ENCODE measurements at places on chromosomes 12 and 14.

DNA sequence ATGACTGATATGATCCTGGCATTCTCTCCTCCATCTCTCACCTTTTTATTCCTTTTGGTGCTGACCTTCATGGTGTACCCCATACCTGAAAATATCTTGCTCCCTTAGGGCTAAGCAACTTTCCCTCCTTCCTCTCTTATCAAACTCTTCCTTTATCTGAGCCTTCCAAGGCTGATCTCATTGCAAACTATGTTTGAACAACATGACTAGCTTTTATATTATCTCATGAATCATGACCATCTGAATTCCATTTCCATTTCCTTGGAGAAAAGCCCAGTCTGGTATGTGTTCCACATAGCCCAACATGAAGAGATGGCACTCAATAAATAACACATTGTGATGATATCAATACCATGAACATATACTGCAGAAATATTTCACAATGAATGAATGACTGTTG lies 111.6 kb downstream of the TSPAN8 start:
- DNase-seq = no peak

DNA sequence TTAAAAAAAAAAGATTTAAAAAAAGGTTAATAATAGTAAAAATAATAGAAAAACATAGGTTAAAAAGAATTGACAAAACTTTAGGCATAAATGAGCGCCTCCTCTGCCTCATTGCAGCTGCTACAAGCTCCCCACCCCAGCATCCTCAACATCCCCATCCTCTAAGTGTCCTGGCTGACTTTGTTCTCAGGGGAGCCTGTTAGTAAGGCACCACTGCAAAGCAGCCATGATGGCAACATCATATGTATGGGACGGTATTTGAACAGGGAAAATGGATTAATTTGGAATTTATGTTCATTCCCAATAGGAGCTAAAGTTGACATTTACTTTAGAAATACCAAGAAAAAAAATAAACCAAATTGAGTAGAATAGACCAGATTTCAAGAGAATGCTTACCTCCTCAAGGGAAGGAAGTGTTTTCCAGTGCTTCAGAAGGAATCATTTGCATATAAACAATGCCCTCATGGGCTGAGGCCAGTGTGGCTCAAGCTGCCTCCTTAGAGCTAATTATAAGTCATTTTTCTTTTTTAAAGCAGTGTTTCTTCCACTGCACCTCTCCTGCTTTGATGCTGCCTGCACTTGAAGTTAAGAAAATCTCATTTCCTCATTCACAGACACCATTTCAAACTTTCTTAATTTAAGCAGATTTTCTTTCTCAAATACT lies 59.6 kb downstream of the DACT1 start:
- DNase-seq = no peak

GRCh38 chr12:72133497-72134055 lies 138.6 kb upstream of the TRHDE start:
- no peak for DNase-seq

DNA sequence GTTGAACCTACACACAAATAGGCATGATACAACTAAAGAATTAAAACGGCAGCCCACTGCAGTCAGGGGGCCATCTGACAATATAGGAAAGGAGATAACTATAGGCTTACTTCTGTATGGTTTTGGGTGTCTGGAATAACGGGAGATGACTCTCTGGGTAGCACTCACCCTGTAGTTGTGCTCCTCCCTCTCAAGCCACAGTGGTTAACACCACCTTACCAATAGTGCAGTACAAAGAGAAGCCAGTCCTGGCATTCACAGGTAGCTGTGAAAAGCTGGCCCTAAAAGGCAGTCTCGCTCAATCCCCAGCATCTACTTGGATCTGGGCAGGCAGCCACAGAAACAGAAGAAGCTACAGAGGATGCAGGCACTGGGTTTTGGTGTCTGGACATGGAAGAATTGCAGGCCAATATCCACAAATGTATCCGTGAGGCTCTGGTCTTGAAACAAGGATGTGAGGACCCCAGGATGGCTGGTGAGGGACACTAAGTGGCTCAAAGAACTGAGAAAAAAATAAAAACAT lies 93.0 kb downstream of the DPF3 start:
- DNase-seq = no peak

- DNase-seq = no peak
Observed at GRCh38 chr12:79587368-79587767, 103.4 kb downstream of the PAWR start.

DNA sequence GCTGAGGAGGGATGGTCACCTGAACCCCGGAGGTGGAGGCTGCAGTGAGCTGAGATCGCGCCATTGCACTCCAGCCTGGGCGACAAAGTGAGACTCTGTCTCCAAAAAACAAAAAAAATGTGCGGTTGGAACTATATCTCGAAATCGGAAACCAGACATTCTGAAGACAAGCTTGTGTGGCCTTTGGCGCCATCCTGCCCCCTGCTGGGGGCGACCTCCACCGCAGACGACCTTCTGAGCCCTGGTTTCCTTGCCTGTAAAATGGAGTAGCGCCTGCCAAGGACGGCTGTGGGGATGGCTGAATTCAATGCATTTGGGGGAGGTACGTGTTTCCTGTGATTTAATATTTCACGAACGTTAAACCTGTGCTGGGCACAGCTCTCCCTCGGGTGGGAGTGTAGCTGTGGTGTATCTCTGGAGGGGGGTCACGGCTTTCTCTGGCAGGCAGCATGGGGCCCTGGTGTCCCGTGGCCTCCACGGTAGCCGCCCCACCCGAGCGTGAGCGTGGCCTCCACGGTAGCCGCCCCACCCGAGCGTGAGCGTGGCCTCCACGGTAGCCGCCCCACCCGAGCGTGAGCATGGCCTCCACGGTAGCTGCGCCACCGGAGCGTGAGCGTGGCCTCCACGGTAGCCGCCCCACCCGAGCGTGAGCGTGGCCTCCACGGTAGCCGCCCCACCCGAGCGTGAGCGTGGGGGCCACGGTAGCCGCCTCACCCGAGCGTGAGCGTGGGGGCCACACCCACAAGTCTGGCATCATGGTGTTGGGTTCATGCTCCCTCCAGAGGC lies 55.3 kb downstream of the LRCOL1 start:
- DNase-seq = no peak

GRCh38 chr12:127150479-127150878 lies 1116.5 kb upstream of the TMEM132C start:
- DNase-seq = no peak

DNA sequence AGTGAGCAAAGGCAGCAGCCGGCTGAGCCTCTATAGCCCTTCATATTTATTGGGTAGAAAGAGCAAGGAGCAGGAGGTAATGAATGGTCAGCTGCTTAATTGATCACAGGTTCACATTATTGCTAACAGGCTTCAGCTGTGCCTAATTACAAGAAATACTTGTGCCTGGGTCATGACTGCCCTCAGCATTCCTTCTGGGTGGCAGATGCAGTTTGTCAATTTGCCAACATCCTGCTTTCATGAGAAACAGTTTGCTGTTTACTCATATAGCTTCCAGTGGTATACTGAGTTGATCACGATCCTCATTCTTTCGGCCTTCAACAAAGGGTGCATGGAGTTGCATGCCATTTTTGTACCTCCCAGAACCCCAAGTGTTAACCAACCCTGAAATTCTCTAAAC lies 81.0 kb upstream of the PLEKHG7 start:
- no peak for DNase-seq

DNA sequence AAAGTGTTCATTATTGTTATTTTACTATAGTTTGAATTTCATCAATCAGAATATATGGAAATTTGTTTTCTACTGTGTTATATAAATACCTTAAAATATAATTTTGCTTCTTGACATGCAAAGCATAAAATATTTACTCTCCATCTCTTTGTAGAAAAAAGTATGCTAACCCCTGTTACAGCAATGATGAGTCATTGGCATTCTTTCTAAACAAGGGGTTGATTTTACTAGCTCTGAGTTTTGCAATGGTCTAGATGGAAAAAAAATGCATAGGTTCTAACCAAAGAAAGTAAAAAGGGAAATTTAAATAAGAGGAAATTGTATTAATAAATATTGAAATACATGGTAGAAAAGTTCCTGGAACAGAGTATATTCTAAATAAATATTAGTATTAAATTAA lies 990.2 kb upstream of the ATXN7L3B start:
- DNase-seq = no peak

DNA sequence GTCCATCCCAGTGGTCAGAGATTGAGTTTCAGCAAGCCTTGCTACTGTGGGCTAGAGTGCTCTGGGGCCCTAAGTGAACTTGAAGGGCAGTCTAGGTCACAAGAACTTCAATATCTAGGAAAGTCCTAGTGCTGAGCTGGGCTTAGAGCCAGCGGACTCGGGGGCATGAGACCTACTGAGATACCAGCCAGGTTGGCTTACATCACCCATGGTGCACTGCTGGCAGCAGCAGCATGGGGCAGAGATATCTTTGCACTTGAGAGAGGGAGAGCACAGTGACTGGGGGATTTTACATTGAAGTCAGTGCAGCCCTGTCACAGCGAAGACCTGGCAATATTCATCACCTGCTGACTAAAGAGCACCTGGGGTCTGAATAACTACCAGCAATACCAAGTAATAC lies 158.3 kb upstream of the PRKD1 start:
- DNase-seq = no peak

GRCh38 chr14:98462908-98463307 lies 809.1 kb downstream of the BCL11B start:
- no peak for DNase-seq

- no peak for DNase-seq
Observed at GRCh38 chr12:108046650-108047049, 82.4 kb upstream of the WSCD2 start.

DNA sequence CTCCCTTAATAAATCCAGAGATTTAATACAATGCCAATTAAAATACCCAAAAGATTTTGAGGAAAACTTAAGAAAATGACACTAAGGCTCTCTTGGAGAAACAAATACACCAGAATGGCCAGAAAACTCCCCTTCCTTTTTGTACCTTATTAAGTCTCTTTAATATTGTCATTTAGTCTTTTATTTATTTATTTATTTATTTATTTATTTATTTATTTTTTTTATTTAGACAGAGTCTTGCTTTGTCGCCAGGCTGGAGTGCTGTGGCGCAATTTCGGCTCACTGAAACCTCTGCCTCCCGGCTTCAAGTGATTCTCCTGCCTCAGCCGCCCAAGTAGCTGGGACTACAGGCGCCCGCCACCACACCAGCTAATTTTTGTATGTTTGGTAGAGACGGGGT lies 210.6 kb downstream of the DACT1 start:
- DNase-seq = no peak

DNA sequence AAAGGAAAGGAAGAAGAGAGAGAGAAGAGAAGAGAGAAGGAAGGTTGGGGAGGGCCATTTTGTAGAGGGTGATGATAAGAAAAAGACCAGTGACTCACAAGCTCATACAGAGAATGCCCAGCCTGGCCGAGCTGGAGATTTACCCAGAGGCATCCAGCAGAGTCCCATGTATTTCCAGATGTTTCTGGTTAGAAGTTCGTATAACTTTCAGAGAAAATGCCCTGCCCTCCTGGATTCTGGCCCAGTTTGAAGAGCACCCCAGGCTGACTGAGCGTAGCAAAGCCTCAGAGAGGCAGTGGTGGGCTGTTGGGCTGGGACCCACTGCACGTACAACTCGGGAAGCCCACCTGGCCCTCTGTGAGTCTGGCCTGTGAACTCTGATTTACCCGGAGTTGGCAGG lies 221.8 kb downstream of the SLC41A2 start:
- DNase-seq = no peak

DNA sequence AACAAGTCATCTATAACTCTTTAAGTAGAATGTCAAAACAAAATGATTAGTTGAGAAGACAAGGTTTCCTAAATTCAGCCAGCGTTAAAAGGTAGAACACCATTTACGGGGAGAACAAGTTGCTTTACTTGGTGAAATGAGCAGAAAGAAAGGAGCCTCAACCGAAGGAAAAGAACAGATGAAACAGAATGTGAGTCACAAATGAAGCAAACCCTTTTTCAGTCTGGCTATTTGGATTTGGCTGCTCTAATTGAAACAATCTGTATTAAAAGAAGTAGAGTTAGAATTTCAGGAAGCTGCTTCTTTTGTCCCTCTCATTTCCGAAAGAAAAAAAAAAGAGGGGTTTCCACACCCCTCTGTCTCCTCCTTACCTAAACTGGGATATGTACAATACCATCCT lies 34.6 kb downstream of the CEP128 start:
- DNase-seq = no peak

DNA sequence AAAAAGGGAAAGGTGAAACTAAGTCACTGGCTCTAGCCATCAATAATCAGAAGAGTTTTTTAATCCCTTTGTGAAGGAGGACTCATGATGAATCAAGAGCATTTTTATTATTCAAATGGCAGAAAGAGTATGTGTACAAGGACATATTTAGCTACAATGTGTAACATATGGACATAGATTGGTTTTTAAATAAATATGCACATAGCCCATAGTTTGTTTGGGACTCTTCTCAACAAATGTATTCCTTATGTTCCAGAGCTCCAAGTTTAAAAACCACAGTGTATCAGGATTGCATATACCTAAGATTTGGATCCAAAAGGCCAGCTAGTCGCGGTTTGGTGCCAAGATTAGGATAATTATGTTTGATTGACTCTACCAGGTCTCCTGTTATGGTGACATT lies 104.2 kb downstream of the C12orf50 start:
- no peak for DNase-seq

- DNase-seq = no peak
Observed at GRCh38 chr12:103583008-103583407, 4.1 kb upstream of the STAB2 start.

DNA sequence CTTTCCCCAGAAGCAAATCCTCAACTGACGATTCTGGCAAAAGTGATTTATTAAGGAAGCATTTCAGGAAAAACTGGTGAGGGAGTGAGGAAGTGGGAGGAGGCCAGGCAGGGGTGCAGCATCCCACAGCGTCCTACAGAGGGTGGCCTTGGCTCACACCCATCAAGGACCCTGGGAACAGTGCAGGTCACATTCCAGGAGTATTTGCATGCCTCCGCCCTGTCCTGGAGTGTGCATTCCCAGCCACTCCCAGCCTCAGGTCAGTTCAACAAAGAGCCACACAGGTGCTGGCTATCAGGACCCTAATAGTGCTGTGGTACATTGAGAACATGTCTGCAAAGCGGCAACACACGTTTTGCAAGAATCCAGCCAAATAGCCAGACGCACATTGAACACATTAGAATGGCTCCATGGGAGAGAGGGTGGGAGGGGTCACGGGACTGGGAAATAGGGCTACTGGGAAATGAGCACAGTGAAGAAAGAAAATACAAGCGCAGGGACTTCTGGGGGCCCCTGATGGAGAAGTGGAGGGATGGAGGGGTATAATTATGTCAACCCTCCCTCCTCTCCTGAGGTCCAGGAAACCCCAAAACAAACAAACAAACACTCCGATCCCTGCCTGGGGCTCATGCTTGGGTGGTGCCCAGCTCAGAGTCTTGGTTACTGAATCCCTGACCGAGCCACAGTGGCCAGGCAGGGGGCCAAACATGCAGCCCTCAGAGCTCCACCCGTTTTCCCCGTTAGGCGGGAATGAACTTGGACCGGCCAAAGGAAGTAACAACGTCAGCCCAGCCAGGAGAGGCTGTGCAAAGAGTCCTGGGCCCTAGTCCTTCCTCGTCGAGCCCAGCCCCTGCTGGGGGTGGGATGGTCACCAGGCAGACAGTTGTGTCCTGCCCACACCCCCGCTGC lies 36.5 kb downstream of the CMKLR1 start:
- no peak for DNase-seq
